ENCODE measurements at places on chromosomes 7 and 10.
A peak's percentile ranks its signal among the peaks of the same experiment; 100 is the strongest.

- peak; percentile 45 for DNase-seq
Observed at GRCh38 chr7:151409667-151410404, at the start of gene WDR86. Gene WDR86 (minus strand): TSS chr7:151410038. CDS start chr7:151409589, 449 bp downstream.

- DNase-seq: no peak
Observed at GRCh38 chr10:31829776-31830175, 98.9 kb downstream of the ARHGAP12 start.

- DNase-seq: no peak
Observed at GRCh38 chr10:87866412-87866974, 3.1 kb downstream of the PTEN start.

GRCh38 chr10:121648493-121648892 is 50.2 kb upstream of the FGFR2 start:
- DNase-seq: no peak

DNA sequence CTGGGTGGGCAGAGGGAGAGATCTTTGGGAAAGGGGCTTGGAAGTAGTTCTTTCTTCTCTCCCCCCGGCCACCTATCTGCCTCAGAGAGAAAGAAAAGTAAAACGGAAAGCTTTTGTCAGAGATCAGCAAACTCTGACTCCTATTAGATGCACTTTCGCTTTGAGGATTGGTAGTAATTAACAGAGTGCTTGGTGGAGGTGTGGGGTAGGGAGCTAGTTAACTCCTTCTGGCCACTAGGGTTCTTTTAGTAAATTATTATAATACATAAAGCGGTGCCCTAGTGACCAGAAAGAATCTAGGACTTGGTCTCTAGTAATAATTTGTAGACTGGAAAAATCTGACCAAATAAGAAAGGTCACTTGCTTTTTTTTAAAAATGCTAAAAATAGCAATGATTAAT is 54.6 kb downstream of the CPVL start:
- DNase-seq: peak; percentile 36

- peak; percentile 12 for DNase-seq
Observed at GRCh38 chr10:124266468-124267230, 152.1 kb downstream of the OAT start.

DNA sequence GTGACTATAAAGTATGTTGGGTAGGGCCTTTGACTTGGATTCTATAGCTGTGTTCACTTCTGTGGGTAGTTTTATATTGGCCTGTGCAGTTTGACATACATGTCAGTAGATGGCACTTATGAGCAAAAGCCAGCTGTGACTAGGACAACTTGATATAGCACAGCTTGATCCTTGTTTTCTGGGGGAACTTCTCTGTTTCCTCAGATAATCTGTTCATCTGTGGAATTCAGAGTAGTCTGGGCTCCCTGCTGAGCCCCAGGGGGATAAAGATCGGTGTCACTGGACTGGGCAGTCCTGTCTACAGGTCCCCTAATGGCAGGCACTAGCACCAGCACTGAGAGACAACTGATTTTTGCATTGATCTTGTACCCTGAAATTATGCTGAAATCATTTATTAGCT is 25.4 kb downstream of the CYP2C9 start:
- peak; percentile 66 for DNase-seq
